ENCODE measurements at places on chromosomes 3 and 15. TPM values are rescaled to one million over a fixed set of nuclear protein-coding genes. Genes with fewer than 3 reads are reported as not detected.

GRCh38 chr3:131907796-131908195, 127.0 kb downstream of the CPNE4 start:
- peak; percentile 30 for DNase-seq

DNA sequence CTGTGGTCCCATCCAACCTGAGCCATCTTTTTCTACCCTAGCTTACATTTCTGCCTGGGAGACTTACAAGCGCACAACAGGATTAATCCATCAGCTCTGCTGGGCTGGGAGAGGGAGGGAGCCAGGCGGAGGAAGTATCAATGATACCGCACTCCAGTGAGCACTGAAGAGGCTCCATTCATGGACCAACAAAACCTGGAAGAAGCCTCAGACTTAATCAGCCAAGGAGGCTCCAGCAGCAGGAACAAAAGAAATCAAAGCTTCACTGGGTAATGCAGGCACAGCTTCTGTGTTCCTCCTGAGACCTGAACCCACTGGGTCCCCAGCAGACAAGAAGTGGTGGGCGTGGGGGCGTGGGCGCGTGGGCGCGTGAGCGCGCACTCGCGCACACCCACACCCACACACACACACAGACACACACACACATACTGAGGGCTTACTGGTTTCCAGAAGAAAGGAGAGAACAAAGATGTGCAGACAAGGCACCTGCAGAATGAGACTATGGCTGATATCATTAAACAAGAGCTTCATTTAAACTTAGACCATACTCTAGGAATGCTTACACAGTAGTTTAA, 87.0 kb upstream of the BOC start:
- no peak for DNase-seq

GRCh38 chr3:155747946-155748290, 3.0 kb upstream of the PLCH1 start:
- DNase-seq: no peak

The GXYLT2 gene
- total RNA-seq: 10.0 TPM

The MGLL gene
- 59.2 TPM for total RNA-seq

The KNL1 gene
- total RNA-seq: 14.5 TPM

The MCF2L2 gene
- total RNA-seq: not detected
